ENCODE measurements at places on chromosomes 3 and 15.

DNA sequence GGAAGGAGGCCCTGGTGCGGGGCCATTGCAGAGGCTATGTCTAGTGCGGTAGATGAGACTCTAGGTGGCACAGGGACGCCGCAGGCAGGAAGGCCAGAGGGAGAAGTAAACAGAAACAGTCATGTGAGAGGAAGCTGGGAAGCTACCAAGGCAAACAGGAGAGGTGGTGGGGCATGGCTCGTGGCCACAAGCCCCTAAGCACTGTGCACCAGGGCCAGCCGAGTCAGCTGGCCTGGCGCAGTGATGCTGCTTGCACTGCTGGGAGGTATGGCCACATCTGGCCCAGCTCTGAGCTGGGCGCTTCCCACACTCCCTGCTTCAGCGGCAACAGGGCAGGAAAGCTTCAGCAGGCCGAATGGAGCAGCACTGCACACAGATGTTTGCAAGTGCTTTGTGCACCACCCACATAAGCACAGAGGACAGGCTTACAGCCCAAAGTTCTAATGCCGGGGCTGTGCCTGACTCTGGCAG lies 76.6 kb downstream of the SRGAP3 start:
- DNase-seq = peak; percentile 57

DNA sequence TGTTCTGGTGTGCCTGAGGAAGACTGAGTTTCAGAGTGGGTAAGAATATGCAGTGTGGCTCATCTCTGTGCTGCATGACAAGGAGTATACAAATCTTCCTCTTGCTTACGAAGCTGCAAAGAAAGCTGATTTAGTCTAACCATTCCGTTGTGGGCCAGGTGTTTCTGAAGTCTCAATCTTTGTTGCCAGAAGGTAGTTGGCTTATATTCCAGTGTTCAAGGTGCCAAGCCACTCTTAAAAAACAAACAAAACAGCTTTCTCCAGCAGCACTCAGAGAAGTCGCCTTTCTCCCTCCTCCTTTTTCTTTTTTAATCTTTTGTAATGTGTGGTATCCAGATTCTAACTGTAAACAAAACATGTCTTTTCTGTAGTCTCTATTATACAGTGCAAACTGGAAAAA lies 872.4 kb downstream of the NAALADL2 start:
- DNase-seq = no peak

DNA sequence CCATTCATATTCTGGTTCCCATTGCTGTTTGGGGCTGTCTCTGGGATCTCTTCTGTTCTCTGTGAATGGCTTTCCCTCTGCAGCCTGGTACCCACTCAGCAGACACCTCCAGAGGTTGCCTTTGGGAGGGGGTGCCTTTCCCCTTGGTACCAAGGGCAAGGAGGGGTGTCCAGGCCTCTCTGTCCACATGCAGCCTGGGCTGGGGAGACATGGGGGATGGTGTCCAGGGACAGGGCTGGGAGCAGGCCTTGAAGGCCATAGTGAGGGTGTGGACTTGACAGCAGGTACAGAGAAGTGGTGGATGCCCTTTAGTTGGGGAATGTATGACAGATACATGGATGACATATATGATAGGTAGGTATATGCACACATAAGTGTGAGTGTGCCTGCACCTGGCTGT lies 83.7 kb downstream of the PLXNA1 start:
- no peak for DNase-seq

DNA sequence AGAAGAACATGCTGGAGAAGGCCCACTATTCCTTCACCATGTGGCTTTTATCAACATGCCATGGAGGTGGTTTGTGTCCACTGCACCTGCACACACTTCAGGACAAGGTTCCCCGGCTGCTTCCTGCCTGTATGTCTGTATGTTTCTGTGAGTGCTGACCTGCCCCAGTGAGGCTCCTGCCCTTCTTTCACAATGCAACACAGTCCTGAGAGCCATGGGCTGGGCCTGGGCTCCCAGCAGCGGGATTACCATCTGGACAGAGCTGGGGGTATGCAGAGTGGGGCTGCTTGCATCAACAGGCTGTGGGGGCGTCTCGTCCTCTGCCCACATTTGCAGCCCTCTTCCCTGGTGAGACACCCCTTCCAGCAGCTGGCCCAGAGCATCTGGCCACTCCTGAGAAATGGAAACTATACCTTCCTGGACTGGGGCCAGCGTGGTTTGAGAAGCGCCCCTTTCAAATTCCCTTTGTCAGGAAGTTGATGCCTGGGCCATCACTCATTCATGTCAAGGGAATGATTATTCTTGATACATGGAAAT lies 29.3 kb upstream of the C15orf39 start:
- DNase-seq = no peak

DNA sequence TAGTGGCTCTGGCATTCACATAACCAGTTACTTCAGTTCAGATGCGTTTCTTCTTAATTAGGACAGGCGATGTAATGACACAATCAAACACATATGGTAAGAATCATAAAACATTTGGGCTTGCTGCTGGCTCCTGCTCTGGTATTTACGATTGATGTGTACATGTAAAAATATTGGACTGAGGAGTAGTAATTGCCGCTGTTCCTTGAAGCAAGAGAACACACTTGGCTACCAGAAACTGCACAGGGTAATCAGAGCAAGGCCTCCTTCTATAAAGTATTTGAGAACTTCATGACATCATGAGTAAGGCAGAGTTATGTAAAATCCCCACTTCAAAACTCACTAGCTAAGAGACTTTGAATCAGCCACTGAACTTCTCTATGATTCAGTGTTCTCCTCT lies 158.1 kb downstream of the SSR3 start:
- DNase-seq = no peak

GRCh38 chr3:29454161-29454611 lies 173.3 kb downstream of the RBMS3 start:
- no peak for DNase-seq

GRCh38 chr15:99257107-99257750 lies 5.9 kb downstream of the LRRC28 start:
- no peak for DNase-seq

DNA sequence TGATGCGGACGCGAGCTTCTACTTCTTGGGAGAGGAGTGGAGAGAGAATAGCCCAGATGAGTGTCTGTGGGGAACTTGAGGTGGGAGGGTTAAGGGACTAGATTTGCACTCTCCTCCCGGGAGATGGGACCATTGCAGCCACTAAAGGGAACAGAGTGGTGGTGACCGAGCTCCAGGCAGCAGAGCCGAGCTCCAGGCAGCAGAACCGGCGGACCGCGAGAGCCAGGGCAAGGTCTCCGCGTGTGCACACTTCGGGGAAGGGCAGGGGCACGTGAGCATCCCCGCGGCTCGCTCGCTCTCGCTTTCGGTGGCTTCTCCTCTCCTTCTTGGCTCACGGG lies 1.1 kb downstream of the IGDCC3 start:
- DNase-seq = no peak

DNA sequence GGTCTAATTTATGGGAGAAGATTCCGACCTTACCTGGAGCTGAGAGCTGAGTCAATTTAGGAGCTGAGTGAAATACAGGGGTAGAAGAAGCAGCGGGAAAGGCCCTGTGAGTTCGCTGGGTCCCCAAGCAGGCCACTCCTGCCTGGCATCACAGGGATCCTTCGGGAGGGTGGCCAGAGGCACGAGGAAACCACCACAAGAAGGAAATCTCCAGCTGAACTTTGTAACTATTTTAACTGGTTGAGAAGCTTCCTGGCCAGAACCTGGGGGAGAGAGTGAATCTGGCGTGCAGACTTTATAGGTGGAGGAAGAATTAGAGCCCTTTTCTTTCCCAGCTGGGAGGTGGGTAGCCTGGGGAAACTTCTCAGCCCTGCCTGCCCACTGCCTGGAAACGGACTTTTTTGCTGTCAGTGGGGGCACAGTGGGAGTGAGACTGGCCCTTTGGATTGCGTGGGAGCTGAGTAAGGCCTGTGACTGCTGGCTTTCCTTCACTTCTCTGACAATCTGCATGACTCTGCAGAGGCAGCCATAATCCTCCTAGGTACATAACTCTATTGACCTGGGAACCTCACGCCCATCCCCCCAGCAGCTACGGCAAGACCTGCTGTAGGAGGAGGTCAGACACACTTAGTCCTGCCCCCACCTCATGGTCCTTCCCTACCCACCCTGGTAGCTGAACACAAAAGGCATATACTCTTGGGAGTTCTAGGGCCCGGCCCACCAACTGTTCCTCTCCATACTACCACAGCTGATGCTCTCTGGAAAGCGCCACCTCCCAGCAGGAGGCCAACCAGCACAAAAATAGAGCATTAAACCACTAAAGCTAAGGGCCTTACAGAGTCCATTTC lies 340.7 kb downstream of the CNTN3 start:
- no peak for DNase-seq

GRCh38 chr3:113952921-113953320 lies 5.1 kb downstream of the ZDHHC23 start:
- DNase-seq = no peak

- no peak for DNase-seq
These were observed 91.8 kb downstream of the LIPC start for GRCh38 chr15:58523634-58524033.

DNA sequence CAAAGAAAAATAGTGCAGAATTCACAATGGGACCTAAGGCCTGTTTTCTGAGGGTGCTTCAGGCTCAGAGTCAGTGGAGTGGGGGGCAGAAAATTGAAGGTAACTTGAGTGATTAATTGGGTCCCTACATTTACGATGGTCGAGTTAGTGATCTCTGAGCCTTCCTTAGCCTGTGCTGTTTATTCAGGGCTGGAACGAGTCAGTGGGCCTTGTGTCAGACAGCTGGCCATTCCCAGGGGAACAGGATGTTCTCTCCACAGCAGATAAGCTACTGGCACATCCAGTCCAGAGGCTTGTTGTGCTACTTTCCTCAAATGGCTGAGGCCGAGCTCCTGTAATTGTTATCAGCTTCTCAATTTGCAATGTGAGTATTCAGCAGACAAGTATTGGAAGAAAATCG lies 29.2 kb upstream of the CNTN3 start:
- peak; percentile 8 for DNase-seq

GRCh38 chr15:53709821-53710220 lies 49.6 kb downstream of the WDR72 start:
- DNase-seq = no peak

GRCh38 chr3:151867666-151868065 lies 5.8 kb upstream of the SUCNR1 start:
- DNase-seq = no peak

DNA sequence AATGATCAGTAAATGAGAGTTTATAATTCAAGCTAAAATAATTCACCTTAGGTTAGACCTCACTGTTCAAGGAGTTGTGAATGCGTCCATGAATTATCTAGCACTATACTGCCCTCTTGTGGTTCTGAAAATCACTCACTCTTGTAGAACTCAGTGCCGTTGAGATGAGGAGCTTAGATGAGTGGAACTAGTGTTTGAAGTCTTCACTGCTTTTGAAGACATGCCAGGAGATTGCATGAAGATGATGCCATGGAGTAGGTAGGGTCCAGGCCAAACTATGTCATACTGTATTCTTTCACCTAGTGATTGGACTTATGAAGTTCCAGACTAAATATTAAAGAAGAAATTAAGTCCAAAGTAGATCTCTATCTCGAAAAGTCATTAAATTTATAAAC lies 28.8 kb downstream of the LYSMD4 start:
- DNase-seq = peak; percentile 56

GRCh38 chr15:82832601-82833361 lies 23.4 kb downstream of the WHAMM start:
- no peak for DNase-seq

- no peak for DNase-seq
These were observed 44.3 kb upstream of the C3orf49 start for GRCh38 chr3:63774781-63775180.

DNA sequence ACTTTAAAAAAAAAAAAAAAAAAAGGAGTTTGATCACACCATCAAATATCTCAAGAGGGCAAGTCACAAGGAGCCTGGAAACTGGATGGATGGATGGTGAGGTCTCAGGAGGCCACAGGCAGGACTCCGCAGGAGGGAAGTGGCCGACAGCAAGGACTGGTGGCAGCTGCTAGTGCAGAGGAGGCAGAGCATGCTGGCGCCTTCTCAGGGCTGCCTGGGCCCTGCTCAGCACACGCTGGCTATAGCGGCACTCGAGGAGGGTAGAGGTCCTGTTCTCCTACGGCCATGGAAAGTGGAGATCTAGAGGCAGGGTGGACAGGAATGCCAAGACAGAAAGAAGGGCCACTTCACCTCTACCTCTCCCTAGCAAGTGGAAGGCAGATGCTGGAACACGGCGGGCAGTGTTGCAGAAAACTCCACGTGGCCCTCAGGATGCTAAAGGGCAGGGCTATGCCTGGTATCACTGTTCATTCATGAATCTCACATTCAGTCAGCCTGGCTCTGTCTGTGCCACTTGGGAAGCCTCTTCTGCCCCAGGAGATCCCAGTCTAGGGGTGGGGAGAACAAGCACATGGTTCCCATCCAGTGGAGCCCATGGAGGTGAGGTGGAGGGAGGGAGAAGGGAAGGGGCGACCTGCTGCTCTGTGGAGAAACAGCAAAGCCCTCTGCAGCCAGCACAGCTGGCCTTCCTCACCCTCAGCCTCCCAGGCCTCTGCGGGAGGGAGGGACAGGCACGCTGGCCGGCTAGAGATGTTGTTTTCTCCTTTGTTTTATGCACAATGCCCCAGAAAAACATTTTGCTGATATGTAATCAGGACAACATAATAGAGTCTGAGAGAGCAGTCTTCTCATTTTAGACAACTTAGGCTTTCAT lies 71.0 kb downstream of the OXNAD1 start:
- no peak for DNase-seq

- DNase-seq = no peak
These were observed 54.8 kb downstream of the MAGEF1 start for GRCh38 chr3:184656829-184657681.

All from NCI-H1092 (cell line).